SK-N-SH (cell line): ENCODE measurements at places on chromosomes 7 and 10. TPM values are rescaled to one million over a fixed set of nuclear protein-coding genes. Genes with fewer than 3 reads are reported as not detected.

GRCh38 chr10:95834406-95834805, 73.4 kb upstream of the CC2D2B start:
- no peak for DNase-seq
- no peaks in the 10 kb centered on the region for H3K4me1 ChIP-seq
- no peaks in the 10 kb centered on the region for H3K27me3 ChIP-seq
- H3K4me3 ChIP-seq = no peak overlapping the region

DNA sequence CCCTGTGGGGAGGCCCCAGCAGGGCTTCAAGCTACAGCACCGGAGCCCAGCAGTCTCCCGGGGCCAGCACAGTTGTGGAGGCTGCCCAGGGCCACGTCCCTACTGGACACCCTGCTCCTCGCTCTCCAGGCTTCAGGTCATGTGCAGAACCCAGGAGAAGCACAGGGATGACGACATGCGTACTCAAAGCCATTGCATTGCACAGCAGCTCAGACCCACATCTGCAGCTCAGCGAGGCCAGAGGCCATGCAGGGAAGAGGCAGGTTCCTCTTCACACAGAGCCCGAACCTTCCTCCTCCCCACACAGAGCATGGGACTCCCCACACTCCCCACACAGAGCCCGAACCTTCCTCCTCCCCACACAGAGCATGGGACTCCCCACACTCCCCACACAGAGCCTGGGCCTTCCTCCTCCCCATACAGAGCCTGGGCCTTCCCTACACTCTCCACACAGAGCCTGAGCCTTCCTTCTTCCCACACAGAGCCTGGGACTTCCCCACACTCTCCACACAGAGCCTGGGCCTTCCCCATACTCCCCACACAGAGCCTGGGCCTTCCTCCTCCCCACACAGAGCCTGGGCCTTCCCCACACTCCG, 12.3 kb downstream of the CFAP46 start:
- no peak overlapping the region for H3K27ac ChIP-seq
- H3K4me1 ChIP-seq = no peaks in the 10 kb centered on the region
- H3K4me3 ChIP-seq = no peak overlapping the region
- H3K27me3 ChIP-seq = no peaks in the 10 kb centered on the region
- no peak for DNase-seq
- no peaks in the 10 kb centered on the region for H3K36me3 ChIP-seq

DNA sequence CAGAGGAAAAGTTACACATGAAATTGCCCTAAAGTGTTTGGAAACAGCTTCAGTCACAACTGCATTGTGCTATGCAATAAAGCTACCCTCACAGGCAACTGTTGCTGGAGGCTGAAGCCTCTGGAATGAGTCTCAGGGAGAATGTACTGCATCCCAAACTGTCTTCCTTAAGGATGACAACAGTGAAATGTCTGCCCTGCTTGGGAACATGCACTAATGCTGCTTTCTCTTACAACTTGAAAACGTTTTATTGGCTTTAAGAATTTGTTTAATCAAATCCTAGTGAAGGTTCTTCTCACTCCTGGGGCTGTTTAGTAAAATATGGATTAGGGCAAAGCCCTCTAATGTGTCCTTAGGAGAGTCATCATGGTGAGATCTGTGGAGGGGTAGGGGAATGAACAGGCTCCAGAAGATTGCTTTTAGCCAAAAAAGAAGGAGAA, 215.4 kb downstream of the TWIST1 start:
- DNase-seq = no peak
- H3K4me3 ChIP-seq = no peak overlapping the region
- no peaks in the 10 kb centered on the region; the same call in 1 of the 2 replicates for H3K36me3 ChIP-seq
- H3K4me1 ChIP-seq = no peaks in the 10 kb centered on the region
- H3K27me3 ChIP-seq = no peaks in the 10 kb centered on the region

PYROXD2 gene
- polyA plus RNA-seq = 26.5 and 26.7 TPM in 2 replicates
